ENCODE measurements at places on chromosomes 12 and 14. TPM values are rescaled to one million over a fixed set of nuclear protein-coding genes. Genes with fewer than 3 reads are reported as not detected.

DNA sequence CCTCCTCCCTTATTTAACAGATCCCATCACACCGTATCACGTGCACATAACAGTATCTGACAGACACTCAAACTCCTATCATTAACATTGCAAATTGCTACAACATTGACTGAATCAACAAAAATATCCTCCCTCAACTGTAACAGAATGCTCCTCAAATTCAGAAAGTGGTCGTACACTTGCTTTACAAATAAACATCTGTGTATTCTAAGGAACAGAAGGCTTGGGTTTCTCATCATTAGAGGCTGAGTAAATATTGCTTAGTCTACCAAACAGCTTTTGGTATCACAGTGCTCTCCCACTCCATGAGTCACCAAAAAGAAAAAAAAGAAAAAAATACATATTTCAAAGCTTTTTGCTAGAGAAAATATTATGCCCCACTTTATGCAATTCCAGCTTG, 23.9 kb downstream of the FERMT2 start:
- no peak for DNase-seq

- no peak for DNase-seq
These were observed 535 bp downstream of the BIN2 start for GRCh38 chr12:51323317-51323960.

- DNase-seq = no peak
These were observed 2.8 kb downstream of the SLC2A13 start for GRCh38 chr12:40103043-40103442.

DNA sequence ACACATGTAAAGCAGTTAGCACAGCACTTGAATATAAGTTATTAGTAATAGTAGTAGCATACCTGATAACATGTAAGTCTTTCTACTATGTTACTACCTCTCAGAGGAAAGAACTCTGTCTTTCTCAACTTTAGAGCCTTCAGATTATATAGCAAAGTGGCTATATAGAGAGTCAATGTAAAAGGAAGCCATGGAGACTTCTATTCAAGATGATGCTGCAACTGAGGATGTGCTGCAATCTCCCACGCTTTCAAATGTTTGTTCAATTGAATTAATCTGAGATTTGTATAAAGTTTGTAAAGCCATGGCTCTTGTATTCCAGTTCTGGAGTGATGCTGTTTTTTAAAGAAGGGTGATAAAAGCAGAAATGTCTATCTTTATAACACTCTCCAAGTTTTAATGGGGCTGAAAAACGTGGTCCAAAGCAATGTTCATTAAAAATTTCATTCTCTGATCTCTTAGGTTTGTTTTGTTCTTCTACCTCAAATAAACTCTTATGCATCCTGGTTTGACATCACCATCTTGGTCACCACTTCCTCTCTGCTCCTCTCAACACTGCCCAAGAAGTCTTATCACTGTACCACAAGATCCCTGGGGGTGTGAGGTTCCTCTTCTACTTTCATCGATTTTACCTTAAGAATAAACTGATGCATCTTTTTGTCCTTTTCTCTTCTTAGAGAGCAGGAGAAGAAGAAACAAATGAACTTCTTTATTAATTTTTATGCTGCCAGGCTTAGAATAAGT, 40.6 kb downstream of the C12orf42 start:
- no peak for DNase-seq

GRCh38 chr12:124484067-124484466, 83.3 kb downstream of the NCOR2 start:
- no peak for DNase-seq

DNA sequence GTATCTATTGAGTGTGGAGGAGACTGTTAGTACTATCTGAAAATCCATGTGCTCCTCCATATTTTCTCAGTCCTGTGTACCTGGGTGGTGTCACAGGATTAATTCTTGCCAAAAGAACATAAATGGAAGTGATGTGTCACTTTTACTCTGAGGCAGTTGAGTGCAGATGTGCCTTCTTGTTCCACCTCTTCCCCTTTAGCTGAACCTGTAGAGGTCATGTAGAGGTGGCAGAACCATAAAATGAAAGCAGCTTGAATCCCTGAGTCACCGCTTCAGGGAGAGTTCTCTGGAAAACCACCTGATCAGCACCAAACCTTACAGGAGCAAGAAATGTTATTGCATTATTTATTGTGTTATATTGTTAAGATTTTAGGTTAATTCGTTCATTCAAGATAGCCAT, 14.7 kb upstream of the SLC25A3 start:
- DNase-seq = peak; percentile 39

- DNase-seq = no peak
These were observed 19.9 kb downstream of the CALM1 start for GRCh38 chr14:90416720-90417119.

GRCh38 chr12:43162138-43162537, 389.9 kb downstream of the ADAMTS20 start:
- DNase-seq = no peak

- no peak for DNase-seq
These were observed 107.0 kb upstream of the CRY1 start for GRCh38 chr12:107200394-107200793.

- DNase-seq = no peak
These were observed 283.8 kb downstream of the VRK1 start for GRCh38 chr14:97080991-97081390.

- DNase-seq = no peak
These were observed 30.8 kb downstream of the LGMN start for GRCh38 chr14:92717571-92718042.

DNA sequence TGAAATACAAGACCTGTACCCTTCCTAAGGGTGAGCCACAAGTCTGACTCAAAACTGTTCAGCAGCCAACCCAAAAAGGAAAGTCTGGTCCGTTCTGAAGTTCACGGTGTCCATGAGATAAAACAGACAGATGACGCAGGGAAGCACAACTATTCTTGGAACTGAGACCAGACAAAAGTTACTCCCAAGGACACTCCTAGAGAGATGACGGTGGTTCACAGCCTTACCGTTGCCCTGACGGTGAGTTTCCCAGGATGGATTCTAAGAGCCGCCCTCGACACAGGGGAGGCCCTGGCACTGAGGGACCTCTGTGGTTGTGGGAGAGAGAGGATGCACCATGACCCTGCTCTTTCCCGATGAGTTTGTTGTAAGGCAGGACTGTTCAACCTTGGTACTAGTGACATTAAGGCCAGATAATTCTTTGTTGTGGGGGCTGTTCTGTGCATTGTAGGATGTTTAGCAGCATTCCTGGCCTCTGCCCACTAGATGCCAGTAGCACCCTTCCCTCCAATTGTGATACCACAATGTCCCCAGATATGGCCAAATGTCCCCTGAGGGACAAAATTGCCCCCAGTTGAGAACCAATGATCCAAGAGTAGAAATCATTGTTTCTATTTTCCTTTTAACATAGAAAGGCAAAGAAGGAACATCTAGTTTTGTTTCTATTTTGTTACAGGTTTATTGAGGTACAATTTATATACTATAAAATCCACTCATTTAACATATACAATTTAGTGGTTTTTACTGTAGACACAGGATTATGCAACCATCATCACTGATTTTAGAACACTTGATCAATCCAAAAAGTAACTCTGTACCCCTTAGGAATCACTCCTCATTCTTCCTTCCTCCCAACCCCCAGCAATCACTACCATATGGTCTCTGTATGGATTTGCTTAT, 23.0 kb downstream of the OR10P1 start:
- peak; percentile 71 for DNase-seq

- DNase-seq = no peak
These were observed 1988.8 kb upstream of the FLRT2 start for GRCh38 chr14:83541147-83541546.

- DNase-seq = no peak
These were observed 682.4 kb downstream of the SLC16A7 start for GRCh38 chr12:60278209-60278608.

- DNase-seq = no peak
These were observed 666.6 kb downstream of the DIO2 start for GRCh38 chr14:79544698-79545070.

DNA sequence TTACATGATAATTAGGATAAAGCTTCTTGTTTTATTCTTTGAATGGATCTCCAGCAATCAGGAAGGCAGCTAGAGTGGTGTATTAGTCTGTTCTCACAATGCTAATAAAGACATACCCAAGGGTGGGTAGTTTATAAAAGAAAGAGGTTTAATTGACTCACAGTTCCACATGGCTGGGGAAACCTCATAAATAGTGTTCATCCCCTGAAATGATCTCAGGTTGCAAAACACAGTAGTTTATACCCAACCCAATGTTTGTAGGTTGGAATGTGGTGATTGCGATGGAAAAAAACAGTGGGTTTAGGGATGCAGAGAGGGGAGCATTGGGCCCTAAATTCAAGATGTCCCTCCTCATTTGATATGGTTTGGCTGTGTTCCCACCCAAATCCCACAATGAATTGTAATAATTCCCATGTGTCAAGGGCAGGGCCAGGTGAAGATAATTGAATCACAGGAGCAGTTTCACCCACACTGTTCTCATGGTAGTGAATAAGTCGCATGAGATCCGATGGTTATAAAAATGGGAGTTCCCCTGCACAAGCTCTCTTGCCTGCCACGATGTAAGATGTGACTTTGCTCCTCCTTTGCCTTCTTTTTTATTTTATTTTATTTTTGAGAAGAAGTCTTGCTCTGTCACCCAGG, 11.5 kb downstream of the MUCL1 start:
- no peak for DNase-seq

DNA sequence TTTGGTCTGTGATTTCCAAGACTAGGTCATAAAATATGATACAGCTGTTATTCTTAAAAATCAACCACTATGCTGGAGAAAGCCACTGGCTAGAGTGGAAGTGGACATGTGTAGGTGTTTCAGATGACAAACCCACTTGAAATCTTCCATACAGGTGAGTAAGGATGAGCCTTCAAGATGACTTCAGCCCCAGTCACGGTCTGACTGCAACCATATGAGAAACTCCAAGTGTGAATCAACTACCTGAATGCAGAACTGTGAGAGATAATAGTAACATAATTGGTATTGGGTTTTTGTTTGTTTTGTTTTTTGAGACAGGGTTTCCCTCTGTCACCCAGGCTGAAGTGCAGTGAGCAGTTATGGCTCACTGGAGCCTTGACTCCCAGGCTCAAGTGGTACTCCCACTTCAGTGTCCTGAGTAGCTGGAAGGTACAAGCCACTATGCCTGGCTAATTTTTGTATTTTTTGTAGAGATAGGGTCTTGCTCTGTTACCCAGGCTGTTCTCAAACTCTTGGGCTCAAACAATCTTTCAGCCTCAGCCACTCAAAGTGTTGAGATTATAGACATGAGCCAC, 273.3 kb upstream of the LRIG3 start:
- DNase-seq = no peak

DNA sequence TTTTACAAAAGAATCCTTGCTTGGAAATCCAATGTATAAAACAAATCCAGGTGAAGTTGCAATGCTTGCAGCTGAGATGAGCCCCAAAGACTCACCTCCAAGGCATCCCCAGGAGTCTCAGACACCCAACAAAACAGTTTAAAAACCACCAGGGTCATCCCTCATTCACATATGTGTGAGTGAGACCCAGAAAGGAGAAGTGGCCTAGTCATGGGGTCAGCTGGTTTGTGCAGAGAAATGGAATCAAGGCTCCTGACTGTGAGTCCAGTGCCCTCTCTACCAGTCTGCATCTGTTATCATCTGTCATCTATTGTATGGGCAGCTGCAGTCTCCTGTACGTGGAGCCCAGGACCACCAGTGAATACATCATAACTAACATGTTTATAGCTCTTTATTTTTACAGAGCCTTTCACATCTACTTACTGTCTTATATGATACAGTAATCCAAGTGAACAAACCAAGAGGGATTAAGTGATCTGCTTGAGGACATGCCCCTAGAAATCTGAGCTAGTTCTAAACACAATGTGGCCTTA, 27.1 kb downstream of the PLEKHG7 start:
- DNase-seq = no peak

CLEC1B gene
- not detected for total RNA-seq

ARL6IP4 gene
- 136 TPM for total RNA-seq

RIMKLB gene
- total RNA-seq = 164 TPM

IGFBP6 gene
- 21.7 TPM for total RNA-seq

GPRC5D gene
- total RNA-seq = not detected

PLEK2 gene
- 1.6 TPM for total RNA-seq

APOF gene
- not detected for total RNA-seq

MANSC4 gene
- total RNA-seq = not detected

TPPP2 gene
- total RNA-seq = 0.80 TPM

HSPA2 gene
- total RNA-seq = 15.1 TPM

All from endodermal cell (in vitro differentiated cells).